ENCODE measurements at places on chromosomes 11 and 22.
A peak's percentile ranks its signal among the peaks of the same experiment; 100 is the strongest.

DNA sequence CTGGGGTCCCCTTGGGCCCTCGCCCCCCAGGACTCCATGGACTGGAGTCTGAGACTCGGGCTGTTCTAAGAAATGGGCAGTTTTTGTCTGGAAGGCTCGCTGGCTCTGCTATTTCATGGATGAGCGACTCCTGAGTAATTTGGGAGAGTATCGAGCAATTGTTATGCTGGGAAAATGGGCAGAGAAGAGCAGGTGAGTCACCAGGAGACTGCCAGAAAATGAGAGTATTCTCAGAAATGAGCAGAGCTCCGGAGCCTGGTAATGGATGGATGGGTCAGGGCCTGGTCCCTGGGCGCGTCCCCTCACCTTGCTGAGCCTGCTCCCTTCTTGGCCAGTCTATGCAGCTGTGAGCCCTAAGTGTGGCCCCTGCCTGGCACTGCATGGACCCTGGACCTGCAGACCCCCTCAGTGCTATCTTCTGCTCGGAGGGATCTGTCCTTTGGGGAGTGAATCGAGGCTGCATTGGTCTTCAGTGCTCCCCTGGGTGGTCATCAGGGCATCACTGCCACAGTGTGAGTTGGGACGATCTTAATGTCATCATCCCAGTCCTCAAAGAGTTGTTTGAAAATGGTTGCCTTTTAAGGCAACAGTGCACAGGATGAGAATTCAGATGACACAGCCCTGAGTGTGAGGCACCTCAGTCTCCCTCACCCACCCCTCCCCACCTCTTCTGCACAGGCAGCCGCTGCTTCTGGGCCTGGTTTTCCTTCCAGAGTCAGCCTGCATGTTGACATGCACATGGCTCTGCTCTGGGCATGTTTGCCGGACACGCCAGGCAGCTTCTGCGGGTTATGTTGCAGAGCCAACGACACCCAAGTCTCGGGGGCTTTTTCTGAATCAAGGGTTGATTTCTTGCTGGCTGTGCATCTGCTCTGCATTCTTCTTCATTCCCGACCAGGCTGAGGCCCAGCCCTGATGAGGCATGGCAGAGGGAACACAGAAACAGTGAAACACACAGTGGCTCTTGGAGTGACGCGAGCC, 519.0 kb downstream of the TBC1D22A start:
- DNase-seq, result no peak
- no peak overlapping the region for H3K4me3 ChIP-seq
- H3K27ac ChIP-seq, result no peak overlapping the region
- no peaks in the 10 kb centered on the region for H3K36me3 ChIP-seq
- no peaks in the 10 kb centered on the region for H3K4me1 ChIP-seq

DNA sequence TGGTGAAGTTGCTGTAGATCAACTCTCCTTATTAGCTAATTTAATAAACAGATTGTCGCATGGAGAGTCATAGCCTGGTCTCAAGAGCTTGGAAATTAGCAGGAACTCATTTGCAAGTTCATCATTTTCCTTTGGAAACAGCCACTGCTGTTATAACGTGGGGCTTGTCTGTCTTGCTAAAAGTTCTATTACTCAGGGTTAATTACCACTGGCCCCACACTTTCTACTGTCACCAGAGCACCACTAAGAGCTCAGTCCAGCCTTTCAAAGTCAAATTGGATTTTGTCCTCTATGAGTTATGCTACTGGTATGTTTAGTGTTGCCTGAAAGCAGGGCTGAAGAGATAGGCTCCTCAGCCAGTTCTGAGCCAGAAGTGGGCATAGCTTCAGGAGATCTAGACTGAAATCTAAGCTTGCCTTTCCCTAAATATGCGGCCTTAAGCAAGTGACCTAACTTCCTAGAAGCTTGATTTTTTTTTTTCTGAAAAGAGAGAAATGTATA, 292.2 kb downstream of the INSC start:
- H3K4me1 ChIP-seq, result no peaks in the 10 kb centered on the region
- H3K27ac ChIP-seq, result no peak overlapping the region
- DNase-seq, result peak; percentile 44
- no peak overlapping the region for H3K4me3 ChIP-seq
- H3K36me3 ChIP-seq, result no peaks in the 10 kb centered on the region
- H3K27me3 ChIP-seq, result no peaks in the 10 kb centered on the region

DNA sequence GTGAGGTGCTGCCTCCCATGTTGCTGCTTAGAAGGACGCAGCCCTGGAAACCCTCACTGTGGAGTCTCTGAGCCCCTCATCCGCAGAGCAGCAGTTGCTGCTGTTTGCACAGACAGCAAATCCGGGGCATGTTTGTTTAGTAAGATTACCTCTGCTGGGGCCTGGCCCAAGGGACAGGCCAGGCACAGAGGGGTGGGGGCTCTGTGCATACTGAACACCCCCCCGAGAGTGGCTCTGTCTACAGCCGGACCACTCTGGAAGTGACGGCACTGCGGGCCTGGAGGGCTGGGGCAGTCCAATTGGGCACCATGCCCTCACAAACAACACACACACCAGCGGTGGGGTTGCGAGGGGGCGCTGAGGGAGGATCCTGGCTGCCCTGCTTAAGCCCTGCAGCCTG, 22.9 kb upstream of the CCDC188 start:
- H3K27me3 ChIP-seq, result no peaks in the 10 kb centered on the region
- H3K4me3 ChIP-seq, result no peak overlapping the region
- peaks cover 22% of the 10 kb centered on the region for H3K4me1 ChIP-seq
- H3K36me3 ChIP-seq, result no peaks in the 10 kb centered on the region
- peak overlapping the region; percentile 4 for H3K27ac ChIP-seq

GRCh38 chr11:130801333-130802122, 114.8 kb downstream of the SNX19 start:
- no peak overlapping the region for H3K4me3 ChIP-seq
- H3K36me3 ChIP-seq, result no peaks in the 10 kb centered on the region
- DNase-seq, result no peak
- H3K27ac ChIP-seq, result no peak overlapping the region
- no peaks in the 10 kb centered on the region for H3K4me1 ChIP-seq

GRCh38 chr11:68974421-68975194, 6.2 kb downstream of the MRGPRD start:
- H3K4me1 ChIP-seq, result no peaks in the 10 kb centered on the region
- no peaks in the 10 kb centered on the region for H3K27me3 ChIP-seq
- peak; percentile 4 for DNase-seq
- H3K36me3 ChIP-seq, result no peaks in the 10 kb centered on the region
- H3K4me3 ChIP-seq, result no peak overlapping the region

DNA sequence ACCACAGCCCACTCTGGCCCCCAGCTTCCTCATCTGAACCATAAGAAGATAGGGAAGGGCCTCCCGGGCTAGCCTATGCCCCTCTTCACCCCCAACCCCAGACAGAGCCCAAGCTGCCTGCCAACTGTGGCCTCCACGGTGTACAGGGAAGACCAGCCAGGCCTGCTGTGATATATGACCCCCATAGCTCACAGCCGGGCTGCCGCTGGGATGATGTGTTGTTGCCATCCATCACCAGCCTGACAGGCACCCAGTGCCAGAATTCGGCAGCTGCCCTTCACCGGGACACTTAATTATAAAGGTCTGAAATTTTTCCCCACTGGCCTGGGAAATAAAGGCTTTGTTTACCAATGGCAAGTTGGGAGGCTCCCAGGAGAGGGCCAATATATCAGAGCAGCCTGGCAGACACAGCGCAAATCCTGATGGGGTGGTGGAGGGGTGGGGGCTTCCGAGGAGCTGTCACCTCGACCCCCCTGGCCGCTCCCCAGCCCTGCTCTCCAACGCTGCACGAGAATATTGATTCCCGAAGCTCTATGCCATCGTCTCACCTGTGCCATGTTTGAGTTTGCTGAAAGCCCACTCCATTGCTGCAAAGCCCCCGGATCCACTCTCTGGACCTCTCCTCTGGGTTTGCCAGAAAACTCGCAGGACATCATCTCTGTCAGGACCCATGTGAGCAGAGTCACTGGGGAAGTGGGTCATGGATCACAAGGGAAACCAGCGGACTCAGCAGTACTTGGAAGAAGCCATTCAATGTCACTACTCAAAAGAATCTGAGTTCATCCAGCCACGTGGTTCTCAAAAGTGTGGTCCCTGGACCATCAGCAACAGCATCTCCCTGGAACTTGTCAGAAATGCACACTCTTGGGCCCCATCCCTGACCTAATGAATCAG, 296.9 kb downstream of the MN1 start:
- no peaks in the 10 kb centered on the region for H3K27me3 ChIP-seq
- H3K4me1 ChIP-seq, result no peaks in the 10 kb centered on the region
- no peak overlapping the region for H3K27ac ChIP-seq
- no peak for DNase-seq

DNA sequence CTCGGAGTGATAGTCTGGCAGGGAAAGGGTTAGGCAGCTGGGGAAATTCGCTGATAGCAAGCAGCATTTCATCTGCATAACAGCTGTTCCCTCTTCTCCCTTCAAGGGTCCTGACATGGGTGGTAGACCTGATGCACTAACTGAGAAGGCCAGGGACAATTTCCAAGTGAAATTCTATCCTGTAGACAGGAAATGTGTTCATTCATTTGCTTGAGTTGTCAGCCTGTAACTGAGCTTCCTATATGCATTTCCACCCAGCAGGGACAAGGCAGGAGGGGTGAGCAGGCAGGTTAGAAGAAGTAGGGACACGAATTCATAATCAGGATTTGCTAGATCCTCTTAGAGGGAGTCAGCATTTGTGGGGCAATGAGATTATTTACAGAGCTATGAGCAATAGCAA, 154.3 kb upstream of the NCAM1 start:
- peaks cover 3% of the 10 kb centered on the region for H3K4me1 ChIP-seq
- H3K27ac ChIP-seq, result no peak overlapping the region
- no peak overlapping the region for H3K4me3 ChIP-seq
- H3K27me3 ChIP-seq, result no peaks in the 10 kb centered on the region
- DNase-seq, result no peak

- no peak overlapping the region for H3K27ac ChIP-seq
- H3K27me3 ChIP-seq, result no peaks in the 10 kb centered on the region
- DNase-seq, result no peak
- no peak overlapping the region for H3K4me3 ChIP-seq
Measured at GRCh38 chr11:39661890-39662289, 1797.6 kb downstream of the LRRC4C start.

GRCh38 chr11:120168960-120169681, 31.2 kb upstream of the TRIM29 start:
- H3K4me3 ChIP-seq, result peak overlapping the region; percentile 60
- peak; percentile 81 for DNase-seq
- H3K36me3 ChIP-seq, result no peaks in the 10 kb centered on the region
- no peak overlapping the region for H3K27ac ChIP-seq
- H3K27me3 ChIP-seq, result peaks cover 21% of the 10 kb centered on the region

GRCh38 chr11:62710001-62710345, 2.5 kb downstream of the GNG3 start:
- H3K27ac ChIP-seq, result peak overlapping the region; percentile 98
- peaks cover 58% of the 10 kb centered on the region for H3K4me1 ChIP-seq
- DNase-seq, result peak; percentile 30
- H3K4me3 ChIP-seq, result peak overlapping the region; percentile 26
- H3K36me3 ChIP-seq, result no peaks in the 10 kb centered on the region

DNA sequence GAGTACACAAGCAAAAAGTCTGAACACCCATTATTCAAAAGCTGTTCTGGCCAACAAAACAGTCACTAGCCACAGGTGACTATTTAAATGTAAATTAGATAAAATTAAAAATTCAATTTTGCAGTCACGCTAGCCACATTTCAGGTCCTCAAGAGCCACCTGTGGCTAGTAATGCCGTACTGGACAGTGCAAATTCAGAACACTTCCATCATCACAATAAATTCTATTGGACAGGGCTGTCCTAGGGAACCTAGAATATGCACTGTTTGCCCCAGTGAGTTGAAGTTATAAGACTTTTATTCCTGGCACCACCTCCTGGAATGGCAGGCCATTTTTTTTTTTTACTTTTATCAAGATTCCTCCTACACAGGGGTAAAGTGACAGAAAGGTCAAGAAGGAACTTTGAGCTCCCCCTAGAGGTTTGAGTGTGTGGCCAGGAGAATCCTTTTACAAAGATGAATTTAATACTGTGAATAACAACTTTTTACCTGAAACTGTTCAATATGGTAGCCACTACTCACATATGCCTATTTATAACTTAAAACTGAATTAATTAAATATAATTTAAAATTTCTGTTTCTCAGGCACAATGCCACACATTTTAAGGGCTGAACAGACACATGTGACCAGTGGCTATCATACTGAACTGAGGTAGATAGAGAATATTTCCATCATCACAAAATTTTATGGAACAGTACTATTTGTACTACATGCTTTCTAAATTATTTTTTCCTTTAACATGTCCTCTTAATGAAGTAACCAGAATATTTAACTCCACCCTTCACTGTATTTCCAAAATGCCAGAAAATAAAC, 6.5 kb downstream of the MSANTD2 start:
- no peaks in the 10 kb centered on the region for H3K36me3 ChIP-seq
- H3K4me1 ChIP-seq, result peaks cover 13% of the 10 kb centered on the region
- H3K27me3 ChIP-seq, result no peaks in the 10 kb centered on the region
- DNase-seq, result peak; percentile 71

- no peak overlapping the region for H3K4me3 ChIP-seq
- H3K36me3 ChIP-seq, result no peaks in the 10 kb centered on the region
- no peak overlapping the region for H3K27ac ChIP-seq
- no peaks in the 10 kb centered on the region for H3K27me3 ChIP-seq
Measured at GRCh38 chr11:60818057-60818456, 23.9 kb upstream of the CCDC86 start.

DNA sequence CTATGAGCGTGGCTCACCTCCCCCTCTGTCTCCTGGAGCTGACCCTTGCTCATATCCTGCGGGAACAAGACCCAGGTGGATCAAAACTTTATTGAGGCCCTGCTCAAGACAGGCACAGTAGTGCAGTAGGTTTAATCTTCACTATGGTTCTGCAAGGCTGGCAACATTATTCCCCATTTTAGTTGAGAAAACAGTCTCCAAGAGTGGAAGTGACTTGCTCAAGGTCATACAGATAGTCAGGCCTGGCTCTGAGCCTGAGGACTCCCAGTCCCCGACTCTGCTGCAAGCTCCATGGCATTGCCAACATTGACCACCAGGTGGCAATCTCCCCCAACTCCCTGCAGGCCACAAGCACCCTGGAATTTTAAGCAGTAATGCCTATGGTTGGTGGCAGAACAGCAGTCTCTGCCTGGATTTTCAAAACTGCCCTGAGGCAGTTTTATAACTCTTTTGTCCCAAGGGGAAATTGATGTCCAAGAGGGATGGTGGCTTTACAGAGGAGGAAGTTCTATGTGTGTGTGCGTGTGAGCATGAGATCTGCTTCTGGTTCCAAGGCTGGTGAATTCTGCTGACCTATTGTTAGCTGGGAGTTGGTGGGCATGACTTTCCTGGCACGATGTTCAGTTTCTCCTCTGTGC, 34.1 kb downstream of the NEU3 start:
- no peak overlapping the region for H3K4me3 ChIP-seq
- no peaks in the 10 kb centered on the region for H3K4me1 ChIP-seq
- H3K27me3 ChIP-seq, result no peaks in the 10 kb centered on the region
- no peak overlapping the region for H3K27ac ChIP-seq
- peak; percentile 84 for DNase-seq

- H3K4me3 ChIP-seq, result no peak overlapping the region
- H3K36me3 ChIP-seq, result peaks cover 7% of the 10 kb centered on the region
- no peaks in the 10 kb centered on the region for H3K4me1 ChIP-seq
- H3K27ac ChIP-seq, result no peak overlapping the region
- no peaks in the 10 kb centered on the region for H3K27me3 ChIP-seq
Measured at GRCh38 chr11:68066742-68067141, 27.9 kb downstream of the TCIRG1 start.
